HCT116 (cell line): ENCODE measurements at places on chromosomes 3 and 15. TPM values are rescaled to one million over a fixed set of nuclear protein-coding genes. Genes with fewer than 3 reads are reported as not detected.

- no peak for DNase-seq
Measured at GRCh38 chr15:64747578-64747977, 27.8 kb downstream of the RBPMS2 start.

The GOLGA8F gene
- total RNA-seq = not detected

- DNase-seq = no peak
Measured at GRCh38 chr3:46536758-46537157, 29.3 kb downstream of the LRRC2 start.

- no peak for DNase-seq
Measured at GRCh38 chr3:193095366-193095765, 145.7 kb upstream of the PLAAT1 start.

- no peak for DNase-seq
Measured at GRCh38 chr3:69409831-69410230, 23.9 kb upstream of the FRMD4B start.

The PLCL2 gene
- total RNA-seq = 2.2 TPM

- no peak for DNase-seq
Measured at GRCh38 chr3:4984511-4984864, 5.3 kb downstream of the BHLHE40 start.

The TF gene
- total RNA-seq = 10.4 TPM

DNA sequence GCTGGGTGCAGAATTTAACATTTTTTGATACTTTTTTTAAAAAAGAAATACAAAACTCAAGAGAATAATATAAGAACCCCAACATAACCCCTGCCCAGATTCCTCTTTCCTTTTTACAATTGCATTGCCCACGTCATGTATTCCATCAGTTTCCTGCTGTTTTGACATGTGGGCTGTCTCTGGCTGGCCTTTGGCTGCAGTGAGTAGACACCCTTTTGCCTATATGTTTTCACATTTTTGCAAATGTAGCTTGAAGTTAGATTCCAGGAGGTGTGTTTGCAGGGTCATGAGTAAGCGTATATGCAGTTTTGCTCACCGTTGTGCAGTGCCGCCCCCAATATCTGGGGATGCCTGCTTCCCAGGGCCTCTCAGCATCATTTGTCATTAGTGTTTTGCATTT is 28.0 kb upstream of the ATP10A start:
- DNase-seq = no peak

GRCh38 chr15:40069178-40070165 is 30.5 kb upstream of the SRP14 start:
- peak; percentile 73 for DNase-seq

- DNase-seq = no peak
Measured at GRCh38 chr15:94470492-94470891, 239.1 kb downstream of the MCTP2 start.

GRCh38 chr15:80854104-80854503 is 74.9 kb downstream of the CEMIP start:
- no peak for DNase-seq

GRCh38 chr3:71127844-71128243 is 455.7 kb downstream of the FOXP1 start:
- DNase-seq = no peak

The FSTL1 gene
- 20.7 TPM for total RNA-seq

DNA sequence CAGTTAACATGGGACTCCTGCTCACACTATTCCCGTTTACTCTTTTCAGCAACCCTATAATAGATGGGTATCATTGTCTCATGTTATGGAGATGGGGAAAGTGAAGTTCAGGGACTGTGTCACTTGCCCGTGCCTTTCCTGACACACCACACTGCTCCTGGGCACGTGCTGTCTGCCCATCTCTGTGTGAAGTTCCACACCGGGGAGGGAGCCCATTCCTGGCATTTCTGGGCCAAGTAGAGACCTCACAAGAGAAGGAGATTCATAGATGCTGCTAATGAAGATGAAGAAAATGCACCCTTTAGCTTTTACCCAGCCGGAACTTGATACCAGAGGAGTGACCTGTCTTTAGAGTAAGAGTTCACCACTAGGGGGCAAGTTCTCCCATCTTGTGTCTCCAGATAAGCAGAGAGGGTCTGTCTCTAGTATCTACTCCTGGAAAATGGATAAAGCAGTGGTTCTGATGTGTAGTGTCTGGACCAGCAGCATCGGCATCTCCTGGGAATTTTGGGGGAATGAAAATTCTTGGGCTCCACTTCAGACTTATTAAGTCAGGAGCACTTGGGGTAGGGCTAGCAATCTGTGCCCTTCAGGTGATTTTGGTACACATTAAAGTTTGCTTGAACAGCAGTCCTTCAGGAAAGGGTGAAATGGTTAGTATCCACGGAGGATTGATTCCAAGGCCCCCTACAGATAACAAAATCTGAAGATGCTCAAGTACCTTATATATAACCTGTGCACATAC is 2.0 kb upstream of the TOPBP1 start:
- DNase-seq = peak; percentile 63

DNA sequence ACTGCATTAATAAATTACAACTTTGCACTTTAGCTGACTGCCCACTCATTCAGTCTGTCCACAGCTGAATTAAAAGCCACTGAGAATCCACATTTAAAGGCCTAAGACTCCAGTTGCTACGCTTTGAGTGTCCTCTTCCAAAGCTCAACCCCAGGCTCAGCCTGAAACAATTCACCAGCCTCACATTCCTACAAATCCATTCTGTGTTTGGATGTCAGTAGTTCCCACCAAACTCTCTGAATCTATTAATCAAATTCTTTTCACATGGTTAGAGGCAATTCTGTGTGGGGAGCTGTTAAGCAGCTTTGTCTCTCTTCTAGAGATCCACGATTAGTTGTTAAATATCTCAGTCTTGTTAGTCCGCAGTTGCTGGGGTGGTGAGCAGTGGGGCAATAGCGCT is 116.8 kb upstream of the UBE2E2 start:
- DNase-seq = no peak

The KBTBD8 gene
- 1.4 TPM for total RNA-seq

DNA sequence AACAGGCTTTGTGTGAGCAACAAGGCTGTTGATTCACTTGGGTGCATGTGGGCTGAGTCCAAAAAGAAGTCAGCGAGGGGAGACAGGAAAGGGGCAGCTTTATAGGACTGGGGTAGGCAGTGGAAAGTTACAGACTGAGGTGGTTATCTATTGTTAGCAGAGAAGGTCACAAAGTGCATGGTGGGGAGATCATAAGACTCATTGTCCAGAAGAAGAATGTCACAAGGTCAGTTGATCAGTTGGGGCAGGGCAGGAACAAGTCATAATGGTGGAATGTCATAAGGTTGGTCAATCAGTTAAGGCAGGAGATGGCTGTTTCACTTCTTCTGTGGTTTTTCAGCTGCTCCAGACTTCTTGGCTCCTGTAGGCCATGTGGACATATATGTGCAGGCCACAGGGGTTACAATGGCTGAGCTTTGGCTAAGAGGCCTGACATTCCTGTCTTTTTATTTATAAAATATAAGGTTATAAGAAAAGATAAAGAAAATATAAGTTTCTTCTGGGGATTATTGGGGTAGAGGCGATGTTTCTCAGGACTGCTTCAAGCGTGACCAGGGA is 69.5 kb upstream of the SNTN start:
- DNase-seq = no peak

The PLA2G4E gene
- not detected for total RNA-seq

The FBXW12 gene
- not detected for total RNA-seq

- DNase-seq = no peak
Measured at GRCh38 chr15:33029109-33029652, 165.3 kb downstream of the FMN1 start.

DNA sequence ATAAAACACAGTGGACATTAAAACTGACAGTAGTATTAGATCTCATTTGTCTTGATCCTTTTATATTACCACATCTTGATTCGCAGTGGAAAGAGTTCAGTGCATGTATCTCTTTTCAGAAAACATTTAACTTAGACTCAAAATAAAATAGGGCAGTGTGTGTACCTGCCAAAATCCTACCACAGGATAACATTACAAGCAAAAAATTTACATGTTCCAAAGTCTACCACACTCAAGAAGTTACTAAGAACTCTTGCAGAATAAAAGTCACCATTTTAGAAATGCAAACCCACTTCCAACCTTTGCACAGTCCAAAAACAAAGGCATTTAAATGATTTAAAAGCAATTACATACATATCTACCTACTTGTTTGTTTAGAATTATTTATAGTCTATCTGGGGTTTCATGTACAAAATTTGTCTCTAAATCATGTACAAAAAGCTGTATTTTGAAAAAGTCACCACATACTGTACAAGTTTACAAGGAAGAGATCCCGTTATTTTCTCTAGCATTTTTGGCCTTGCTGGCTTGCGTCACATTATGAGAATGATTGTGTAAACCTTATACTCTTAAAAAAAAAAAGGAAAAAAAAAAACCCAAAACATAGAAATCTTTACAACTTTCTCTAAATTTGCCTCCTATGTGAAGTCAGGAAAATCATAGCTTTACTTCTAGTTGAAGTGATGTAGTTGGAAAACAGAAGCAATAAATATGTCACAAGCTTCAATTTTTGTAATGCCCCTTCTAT is 153.8 kb downstream of the ADAM10 start:
- no peak for DNase-seq

DNA sequence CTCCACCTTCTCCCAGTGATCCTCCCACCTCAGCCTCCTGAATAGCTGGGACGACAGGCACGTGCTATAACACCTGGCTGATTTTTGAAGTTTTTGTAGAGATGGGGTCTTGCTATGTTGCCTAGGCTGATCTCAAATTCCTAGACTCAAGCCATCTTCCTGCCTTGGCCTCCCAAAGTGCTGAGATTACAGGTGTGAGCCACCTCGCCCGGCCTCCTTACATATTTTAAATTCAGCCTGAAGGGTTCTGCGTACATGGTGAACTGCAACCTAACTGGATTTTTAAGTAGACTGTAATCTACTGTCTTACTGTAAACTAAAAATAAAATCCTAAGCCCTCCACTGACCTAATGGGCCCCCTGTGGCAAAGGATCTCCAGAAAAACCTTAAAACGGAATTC is 34.1 kb downstream of the MASP1 start:
- no peak for DNase-seq

The MRAS gene
- total RNA-seq = 13.5 TPM

The VGLL3 gene
- 0.10 TPM for total RNA-seq

The AP3B2 gene
- 0.07 TPM for total RNA-seq

DNA sequence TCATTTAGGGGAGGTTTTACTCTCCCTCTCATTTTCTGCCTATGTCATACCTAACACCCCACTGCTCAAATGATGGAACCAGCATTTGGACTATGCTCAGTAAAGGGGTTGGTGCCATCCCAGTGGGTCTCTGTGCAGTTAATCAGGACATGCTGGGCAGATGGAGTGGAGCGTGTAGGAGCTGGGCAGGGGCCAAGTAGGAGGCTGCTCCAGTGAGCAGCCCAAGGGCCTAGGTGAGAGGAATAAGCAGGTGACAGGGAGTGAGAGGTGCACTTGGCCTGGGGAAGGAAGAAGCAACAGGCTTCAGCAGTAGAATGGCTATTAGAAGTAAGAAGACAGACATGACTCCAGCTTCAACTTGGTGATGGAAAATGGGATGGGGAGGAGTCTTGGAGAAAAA is 72.2 kb downstream of the EPHB1 start:
- DNase-seq = no peak

GRCh38 chr3:190492129-190492528 is 21.8 kb upstream of the IL1RAP start:
- DNase-seq = no peak

DNA sequence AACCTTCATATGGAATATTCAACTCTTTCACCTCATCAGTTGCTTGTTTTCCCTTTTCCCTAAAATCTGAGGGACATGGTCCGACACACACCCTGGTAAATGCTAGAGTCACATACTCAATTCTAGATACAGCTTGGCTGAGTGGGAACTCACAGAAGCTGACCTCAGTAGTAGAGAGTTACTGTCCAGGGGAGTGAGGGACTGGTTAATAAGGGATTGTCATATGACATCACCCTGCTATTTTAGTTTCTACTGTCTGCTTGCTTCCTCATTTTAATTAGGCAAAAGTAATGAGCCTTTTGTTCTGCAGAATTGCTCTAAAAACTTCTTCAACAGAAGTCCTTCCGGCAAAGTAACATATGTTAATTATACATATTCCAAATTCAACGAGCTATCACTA is 244.5 kb downstream of the ZIC4 start:
- no peak for DNase-seq

DNA sequence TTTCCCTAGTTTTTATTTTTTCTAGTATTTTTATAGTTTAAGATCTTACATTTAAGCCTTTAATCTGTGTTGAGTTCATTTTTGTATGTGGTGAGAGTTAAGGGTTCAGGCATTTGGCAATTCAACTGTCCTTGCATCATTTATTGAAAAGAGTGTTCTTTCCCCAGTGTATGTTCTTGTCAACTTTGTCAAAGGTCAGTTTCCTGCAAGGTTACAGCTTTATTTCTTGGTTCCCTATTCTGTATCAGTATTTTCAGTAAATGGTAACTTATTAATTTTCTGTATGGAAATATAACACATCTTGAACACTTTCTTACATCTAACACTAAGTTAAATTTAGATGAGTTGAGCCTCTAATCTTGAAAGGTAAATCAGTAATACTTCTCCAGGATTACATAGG is 1770.1 kb downstream of the OTOL1 start:
- DNase-seq = no peak

GRCh38 chr3:14396031-14396692 is 6.2 kb upstream of the SLC6A6 start:
- no peak for DNase-seq

DNA sequence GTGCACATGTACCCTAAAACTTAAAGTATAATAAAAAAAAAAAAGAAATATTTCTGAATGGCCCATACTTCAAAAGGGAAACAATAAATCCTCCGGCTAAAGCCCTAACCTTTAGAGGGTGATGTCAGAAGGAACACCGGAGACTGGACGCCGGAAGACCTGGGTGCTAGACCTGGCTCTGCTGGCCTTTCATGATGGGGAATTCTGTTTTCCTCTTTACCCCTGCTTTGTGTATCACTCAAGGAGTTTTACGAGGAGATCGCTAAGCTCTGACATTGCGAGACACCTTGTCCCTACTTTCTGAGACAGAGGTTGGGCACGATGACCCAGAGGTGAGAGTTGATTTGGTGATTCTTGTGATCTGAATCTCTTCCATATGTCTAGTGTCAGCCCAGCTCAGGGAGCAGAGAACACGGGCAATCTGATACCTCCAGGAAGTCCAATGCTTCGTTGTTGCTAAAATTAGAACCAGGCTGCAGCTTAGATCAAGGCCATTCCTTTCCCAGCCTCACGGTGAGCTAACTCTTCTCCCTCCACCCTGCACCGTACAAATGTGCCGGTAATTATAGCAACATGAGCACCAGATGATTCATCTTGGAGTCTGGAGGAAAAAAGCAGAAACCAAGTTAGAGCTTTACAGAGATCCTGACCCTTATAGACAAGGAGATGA is 42.0 kb upstream of the CFAP161 start:
- peak; percentile 86 for DNase-seq

DNA sequence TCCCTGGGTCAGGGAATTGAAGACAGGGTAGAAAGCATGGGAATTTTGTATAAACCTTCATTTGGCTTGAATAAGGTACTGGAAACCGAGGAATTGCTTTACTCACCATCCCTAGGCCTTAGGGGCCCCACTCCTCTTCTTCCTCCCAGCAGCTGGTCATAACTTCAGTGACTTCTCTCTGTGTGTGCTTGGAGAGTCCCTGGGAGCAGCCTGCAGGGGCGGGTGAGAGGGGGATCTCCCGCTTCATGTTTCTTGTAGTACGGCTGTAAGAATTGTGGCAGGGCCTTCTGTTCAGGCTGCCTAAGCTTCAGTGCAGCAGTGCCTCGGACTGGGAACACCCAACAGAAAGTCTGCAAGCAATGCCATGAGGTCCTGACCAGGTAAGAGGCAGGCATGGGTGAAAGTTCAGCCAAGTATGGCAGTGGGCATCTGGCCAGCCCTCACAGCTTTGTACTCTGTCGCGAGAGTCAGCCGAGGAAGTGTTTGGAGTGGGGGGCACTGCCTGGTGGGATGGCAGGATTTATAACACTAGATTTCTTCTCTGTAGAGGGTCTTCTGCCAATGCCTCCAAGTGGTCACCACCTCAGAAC is 1.7 kb upstream of the DNAJC17 start:
- DNase-seq = no peak

The PLSCR5 gene
- total RNA-seq = not detected

The MOBP gene
- not detected for total RNA-seq
